Umbilical cord (tissue), 2 donors: ENCODE measurements at places on chromosomes 2 and 18. TPM values are rescaled to one million over a fixed set of nuclear protein-coding genes. Genes with fewer than 3 reads are reported as not detected.

GRCh38 chr18:63085611-63086010 is 234.0 kb downstream of the BCL2 start:
- no peak for DNase-seq

GRCh38 chr2:165238295-165238694 is 919 bp upstream of the SCN2A start:
- peak; percentile 21 for DNase-seq

DNA sequence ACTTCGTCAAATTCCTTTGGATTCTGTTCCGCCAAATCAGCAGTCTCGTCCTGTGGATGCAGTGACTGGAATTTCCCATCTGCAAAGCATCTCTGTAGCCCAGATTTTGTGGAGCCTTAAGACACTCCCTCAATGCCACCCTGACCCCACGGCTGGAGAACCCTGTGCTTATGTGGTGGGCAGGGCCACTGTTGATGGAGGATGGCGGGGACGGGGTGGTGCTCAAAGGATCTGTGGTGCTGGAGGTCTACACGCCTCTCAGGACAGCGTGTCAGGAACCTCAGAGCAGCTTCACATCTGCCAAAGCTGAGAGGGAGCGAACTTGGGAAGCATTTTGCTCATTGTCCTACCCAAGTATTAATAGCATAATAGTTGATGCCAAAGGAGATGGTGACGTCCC is 200.1 kb downstream of the MGAT5 start:
- no peak for DNase-seq

DNA sequence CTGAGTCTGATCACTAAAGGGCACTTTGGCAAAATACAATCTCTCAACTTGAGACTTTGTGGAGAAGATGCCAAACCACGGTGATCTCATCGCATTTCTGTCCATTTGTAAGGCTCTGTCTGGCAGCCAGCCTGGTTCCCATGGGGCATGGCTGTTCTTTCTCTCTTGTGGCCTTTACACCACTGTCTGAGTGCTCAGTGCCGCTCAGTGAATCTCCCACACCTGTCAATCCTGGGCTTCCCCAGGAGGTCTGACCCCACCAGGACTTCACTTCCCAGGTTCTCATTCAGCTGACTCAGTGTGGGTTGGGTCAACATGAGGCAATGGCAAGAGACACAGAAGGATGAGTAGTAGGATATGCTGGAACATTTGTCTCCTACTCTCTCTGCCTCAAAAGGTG is 96.8 kb upstream of the TRIB2 start:
- DNase-seq, result no peak

DNA sequence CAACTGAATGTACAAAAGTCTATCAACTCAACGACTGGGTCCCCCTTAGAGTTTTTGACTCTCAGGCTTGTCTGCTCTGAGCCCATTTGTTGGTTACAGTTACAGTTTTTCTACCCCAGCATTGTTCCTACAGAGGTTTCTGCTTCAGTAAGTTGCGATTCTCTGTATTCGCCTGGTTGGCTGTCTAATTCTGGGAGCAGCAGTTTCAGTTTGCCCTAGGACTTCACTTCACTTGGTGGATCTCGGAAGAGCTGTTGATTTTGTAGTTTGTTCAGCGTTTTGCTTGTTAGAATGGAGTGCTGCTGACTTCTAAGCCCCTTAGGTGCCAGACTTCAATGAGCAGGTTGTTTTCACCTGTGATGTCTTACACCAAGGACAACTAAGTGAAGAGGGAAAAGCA is 296.5 kb upstream of the EPAS1 start:
- DNase-seq, result no peak

DNA sequence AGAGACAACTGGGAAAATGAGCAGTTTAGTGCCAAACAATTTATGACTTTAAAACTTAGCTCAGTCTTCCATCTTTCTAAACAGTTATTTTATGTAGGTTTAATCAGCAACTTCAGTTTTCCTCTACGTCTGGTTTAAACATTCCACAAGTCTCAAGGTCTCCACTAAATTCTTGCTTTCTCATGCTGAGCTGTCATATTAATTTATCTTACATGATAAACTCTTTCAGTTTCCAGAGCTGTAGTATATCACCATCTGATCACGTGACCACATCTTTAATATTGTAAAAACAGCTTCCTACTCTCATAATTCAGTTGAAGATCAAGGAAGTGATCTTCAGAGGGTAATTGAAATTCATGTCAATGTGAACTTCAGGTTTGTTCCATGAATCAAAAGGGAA is 158.6 kb downstream of the ZNF804A start:
- DNase-seq, result peak; percentile 32

DNA sequence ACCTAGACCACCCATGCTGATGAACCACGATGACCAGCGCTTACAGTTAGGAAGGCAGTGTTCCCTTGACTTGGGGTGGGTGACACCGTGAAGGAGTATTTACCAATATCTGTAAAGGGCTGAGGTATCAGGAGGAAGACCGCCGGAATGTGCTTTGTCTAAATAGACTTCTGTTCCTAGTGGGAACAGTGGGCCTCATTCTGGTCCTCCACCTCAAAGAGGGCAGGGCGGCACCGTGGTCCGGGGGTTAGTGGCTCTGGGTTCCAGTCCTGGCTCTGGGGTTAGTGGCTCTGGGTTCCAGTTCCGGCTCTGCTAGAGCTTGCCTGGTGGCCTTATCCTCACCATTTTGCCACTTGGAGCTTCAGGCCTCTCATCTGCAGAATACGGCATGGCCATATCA is 91.6 kb upstream of the SMAD2 start:
- DNase-seq, result no peak

- no peak for DNase-seq
Observed at GRCh38 chr2:217048730-217049129, 188.9 kb upstream of the TNP1 start.

- DNase-seq, result no peak
Observed at GRCh38 chr18:4854671-4855070, 342.4 kb downstream of the AKAIN1 start.

DNA sequence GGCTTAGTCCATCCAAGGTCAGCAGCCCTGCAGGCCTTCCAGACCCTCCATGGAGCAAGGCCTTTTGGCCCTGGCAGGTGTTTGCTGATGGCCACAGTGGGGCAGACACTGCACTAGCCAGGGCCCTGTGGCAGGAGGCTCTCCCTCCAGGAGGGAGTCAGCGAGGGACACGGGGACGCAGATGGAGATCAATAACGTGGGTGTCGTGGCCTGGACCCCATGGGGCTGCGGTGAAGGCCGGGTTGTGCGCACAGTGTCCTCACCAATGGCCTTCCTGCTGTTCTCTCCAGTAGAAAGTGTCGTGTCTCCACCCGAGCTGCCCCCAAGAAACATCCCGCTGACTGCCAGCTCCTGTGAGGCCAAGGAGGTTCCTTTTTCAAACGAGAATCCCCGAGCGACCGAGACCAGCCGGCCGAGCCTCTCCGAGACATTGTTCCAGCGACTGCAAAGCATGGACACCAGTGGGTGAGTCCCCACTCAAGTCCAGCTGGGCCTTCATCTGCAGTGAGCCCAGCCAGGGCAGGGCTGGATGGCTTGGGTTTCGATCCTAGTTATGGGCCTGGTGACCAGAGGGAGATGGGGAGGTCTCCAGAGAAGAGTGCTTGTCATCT is 65.4 kb downstream of the INPP5D start:
- no peak for DNase-seq

DNA sequence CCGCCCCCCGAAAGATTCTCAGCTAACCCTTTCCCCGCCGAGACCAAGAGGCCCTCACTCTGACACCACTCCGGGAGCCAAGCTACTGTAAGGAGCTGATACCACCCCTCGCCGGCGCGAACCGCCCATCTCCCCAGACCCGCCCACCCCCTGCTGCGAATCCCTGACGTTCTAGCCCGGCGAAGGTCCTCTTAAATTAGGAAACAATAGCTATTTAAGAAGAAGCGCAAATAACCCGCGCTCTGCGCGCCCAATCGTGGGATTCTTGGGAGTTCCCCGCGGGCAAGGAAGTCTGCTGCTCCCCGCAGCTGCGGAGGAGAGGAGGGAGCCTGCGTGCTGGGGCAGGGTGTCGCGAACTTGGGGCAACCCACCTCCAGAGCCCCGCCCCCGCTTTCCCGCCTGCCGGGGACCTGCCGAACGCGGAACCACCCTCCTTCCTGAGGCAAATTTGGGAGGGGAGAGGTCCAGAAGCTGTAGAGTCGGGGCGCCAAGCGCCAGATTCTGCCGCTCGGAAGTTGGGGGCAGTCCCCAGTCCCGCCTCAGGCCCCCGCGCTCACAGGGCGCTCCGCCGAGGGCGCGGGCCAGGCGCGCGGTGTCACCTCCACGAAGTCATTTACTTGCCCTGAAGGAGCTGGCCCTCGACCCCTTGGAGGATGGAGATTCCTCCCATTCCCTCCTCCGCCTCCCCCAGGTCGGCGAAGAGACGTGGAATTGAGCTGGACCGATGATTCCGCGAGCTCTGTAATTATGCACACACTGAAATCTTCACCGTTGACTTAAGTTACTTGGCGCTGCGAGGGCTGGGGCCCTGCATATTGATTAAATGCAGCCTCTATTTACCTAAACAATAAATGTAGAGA is 8.4 kb upstream of the SP9 start:
- peak; percentile 10 for DNase-seq

DNA sequence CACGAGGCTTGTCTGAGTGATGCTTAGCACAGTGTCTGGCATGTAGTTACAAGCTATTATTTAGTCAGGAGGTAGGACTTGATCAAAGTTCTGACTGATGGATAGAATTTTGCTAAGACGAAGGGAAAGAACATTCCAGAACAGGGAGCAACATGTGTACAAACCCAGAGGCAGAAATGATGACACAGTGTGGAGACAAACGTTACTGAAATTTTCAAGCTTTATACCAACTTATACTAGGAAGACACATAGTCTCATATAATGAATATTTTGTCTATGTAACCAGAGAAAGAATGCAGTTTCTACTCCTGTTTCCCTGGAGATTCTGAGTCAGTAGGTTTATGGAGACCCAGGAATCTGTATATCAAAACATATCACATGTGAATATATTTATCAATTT is 123.4 kb downstream of the FAM124B start:
- no peak for DNase-seq

- peak; percentile 11 for DNase-seq
Observed at GRCh38 chr2:127570282-127571250, 35.1 kb downstream of the MYO7B start.

DNA sequence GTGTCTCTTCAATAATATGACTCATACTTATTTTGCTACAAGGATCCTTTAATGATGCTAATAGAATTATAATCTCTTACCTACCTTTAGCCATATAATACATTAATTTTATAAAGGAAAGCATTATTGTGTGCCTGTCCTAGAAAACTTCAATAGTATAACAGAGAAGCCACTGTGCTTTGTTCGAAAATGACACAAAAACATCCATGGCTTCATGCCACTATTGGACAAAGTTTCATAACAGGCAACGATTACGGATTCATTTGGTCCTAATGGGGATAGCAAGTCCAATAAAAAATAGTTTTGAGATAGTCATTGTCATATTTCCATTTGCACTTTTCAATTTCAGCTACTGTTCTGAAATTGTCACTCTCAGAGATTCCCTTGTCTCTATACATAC is 52.5 kb upstream of the CCDC150 start:
- DNase-seq, result no peak

- DNase-seq, result no peak
Observed at GRCh38 chr2:176508374-176508773, 239.1 kb downstream of the MTX2 start.

- DNase-seq, result no peak
Observed at GRCh38 chr18:35564795-35565453, 16.6 kb upstream of the GALNT1 start.

GRCh38 chr2:65722028-65722778 is 289.8 kb upstream of the SPRED2 start:
- DNase-seq, result peak; percentile 82

GRCh38 chr2:234752966-234753365 is 198.9 kb upstream of the SH3BP4 start:
- no peak for DNase-seq

- DNase-seq, result no peak
Observed at GRCh38 chr18:6313415-6313814, 101.3 kb downstream of the L3MBTL4 start.

FOXD4L1 gene
- total RNA-seq, result 0.96 TPM

RAPH1 gene
- 18.3 TPM for total RNA-seq

CPLX4 gene
- 2.4 TPM for total RNA-seq

ONECUT2 gene
- total RNA-seq, result 2.6 TPM

CCDC150 gene
- total RNA-seq, result 30.8 TPM

TNFRSF11A gene
- 8.7 TPM for total RNA-seq

FTCDNL1 gene
- total RNA-seq, result 0.96 TPM

GALNT5 gene
- 77.8 TPM for total RNA-seq
